ENCODE measurements at places on chromosomes 1 and 21.

GRCh38 chr1:121444096-121444495 is 259.3 kb downstream of the SRGAP2C start:
- DNase-seq, result no peak

DNA sequence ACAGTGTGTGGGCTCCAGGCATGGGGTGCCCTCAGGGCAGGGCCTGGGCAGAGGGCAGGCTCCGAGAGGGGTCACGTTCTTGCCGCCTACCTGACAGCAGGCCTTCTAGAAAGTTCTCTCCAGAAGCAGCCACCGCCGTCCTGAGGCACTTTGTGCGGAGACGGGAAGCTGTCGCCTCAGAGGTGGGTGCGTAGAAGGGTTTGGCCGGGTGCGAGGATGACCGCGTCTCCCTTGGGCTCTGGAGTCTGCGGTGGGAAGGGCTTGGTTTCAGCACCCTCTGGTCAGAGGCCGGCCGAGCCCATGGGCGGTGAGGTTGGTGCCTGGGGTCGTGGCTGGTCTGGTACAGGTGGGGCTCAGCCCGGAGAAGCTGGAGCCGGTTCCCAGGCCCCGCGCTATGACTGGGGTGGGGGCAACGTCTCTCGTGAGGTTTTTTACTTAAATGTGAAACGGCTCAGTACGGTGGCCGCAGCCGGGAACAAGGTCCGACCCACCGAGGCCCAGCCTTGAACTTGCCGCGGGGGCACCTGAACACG is 10.1 kb upstream of the TTLL10 start:
- DNase-seq, result no peak

DNA sequence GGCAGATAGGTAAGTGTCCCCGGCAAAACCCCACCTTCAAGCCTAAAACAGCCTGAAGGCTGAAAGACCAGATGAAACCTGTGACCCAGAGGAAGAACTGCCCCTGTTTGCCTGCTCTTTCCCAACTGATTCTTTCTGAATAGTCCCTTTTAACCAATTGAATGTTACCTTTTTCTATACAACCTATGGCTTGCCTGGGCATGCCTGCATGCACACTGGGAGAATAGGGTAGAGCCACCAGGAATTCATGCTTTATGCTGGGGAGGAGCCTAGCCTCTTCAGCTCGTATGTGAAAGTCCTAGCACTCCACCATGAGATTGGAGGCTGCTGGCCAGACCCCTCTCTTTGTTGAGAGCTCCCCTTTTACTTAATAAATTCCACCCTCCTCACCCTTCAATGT is 340.0 kb downstream of the PTBP2 start:
- no peak for DNase-seq

GRCh38 chr1:28913786-28914227 is 562 bp upstream of the EPB41 start:
- DNase-seq, result no peak

DNA sequence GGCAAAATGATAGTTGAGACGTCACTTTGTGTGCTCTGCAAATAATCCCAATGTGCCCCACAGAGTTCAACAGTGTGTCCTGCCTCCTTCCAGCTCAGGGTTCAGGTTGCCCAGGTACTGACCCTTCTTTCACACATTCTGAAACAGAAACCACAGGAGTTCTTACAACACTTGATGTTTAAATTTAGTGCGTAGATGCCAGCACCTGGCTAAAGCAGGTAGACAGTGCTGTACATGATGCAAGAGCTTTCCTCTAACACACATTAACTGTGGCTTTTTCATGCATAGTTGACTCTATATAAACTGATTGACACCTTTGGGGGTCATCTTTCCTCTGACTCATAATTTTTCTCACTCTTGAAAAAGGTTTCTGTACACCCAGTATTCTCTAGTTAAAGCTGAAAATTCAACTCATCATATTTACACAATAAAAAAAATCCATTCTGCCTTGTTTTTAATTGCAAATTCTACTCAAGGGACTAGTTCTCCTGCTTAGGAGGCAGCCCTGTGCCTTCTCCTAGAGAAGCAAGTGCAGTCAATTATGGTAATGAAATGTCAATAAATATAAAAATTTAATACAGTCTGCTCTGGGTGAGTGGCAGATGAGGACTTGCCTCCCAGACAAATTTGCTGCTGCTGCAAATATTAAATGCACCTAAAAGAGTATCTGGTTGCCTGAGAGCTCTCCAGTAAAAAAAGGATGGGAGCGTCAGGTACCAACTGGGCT is 91.4 kb downstream of the NR5A2 start:
- no peak for DNase-seq

- DNase-seq, result no peak
Measured at GRCh38 chr1:93605812-93606512, 75.7 kb downstream of the BCAR3 start.

DNA sequence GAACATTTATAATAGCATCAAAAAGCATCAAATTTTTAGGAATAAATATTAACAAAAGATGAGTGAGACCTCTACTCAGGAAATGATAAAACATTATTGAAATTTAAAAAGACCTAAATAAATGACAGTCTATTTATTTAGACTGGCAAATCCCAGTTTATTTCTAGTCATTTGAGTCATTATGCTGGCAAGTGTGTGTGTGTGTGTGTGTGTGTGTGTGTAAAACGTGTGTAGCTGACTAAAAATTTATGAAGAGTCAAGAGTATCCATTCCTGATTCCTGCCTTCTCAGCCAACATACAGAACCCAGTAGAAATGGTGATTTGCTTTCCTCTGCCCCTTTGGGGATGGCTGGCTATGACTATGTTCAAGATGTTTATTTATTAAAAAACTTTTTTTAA is 46.2 kb downstream of the OSBPL9 start:
- DNase-seq, result no peak

DNA sequence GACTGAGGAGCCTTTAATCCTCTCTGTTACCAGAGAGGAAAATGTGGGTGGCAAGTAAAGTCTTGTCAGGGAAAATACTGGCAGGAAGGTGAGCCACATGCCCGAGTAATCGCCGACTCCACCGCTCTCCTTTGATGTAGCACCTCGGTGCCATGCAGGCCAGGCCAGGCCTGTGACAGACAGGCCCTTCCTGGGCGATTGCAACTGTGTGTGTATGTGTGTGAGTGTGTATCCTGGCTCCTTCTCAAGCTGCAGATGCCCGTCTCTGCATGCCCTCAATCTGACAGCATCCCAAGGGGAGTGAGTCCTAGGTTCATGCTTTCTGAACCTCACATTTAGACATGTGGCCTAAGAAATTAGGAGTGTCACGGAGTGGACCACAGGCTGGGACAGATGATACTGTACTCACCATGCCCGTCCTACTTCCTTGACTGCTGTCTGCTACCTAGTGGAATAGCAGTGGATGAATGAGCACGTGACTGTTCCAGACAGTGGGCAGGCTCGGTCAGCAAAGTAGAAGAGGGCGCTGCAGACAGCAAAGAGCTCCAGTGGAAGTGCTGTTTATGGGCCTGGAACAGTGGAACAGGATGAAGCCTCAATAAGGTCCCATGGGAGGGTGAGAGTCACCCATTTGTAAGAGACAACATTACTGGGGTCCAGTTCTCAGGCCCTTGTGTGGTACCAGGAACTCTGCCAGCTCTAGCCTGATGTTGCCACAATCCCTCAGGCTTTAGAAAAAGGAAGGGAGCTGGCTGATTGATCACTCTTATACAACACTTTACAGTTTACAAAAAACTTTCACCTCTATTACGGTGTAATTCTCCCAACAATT is 25.3 kb downstream of the SERTAD4 start:
- DNase-seq, result no peak

DNA sequence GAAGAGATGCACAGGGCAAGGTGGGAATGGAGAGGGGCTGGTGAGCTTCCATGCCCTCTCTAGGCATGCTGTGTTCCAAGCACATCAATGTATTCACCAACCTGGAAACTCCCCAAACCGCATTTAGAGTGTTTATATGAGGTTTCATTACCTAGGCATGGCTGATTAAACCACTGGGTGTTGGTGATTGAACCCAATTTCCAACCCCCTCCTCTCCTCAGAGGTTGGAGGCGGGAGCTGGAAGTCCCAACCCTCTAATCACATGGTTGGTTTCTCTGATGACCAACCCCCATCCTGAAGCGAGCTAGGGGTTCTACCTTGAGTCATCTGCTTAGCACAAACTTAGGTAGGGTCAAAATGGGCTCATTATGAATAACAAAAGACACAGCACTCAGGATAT is 3.0 kb upstream of the PPIE start:
- DNase-seq, result no peak

DNA sequence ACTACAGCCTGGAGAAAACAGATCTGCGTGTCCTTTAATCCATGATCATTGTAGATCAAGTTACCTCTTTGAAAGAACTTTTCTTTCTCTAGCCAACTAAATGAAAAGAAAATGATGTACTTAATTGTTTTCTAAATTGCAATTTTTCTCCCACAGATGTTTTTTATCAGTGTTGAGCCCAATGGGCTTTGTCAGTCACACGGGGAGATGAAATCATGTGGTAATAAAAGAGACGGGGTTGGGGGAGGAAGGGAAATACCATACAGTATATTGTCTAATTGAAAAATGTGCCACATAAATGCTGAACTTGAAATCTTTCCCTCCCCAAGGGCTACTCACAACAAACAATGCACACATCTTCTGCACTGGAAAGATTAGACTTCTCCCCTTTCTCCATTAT is 58.4 kb downstream of the NTMT2 start:
- DNase-seq, result no peak

DNA sequence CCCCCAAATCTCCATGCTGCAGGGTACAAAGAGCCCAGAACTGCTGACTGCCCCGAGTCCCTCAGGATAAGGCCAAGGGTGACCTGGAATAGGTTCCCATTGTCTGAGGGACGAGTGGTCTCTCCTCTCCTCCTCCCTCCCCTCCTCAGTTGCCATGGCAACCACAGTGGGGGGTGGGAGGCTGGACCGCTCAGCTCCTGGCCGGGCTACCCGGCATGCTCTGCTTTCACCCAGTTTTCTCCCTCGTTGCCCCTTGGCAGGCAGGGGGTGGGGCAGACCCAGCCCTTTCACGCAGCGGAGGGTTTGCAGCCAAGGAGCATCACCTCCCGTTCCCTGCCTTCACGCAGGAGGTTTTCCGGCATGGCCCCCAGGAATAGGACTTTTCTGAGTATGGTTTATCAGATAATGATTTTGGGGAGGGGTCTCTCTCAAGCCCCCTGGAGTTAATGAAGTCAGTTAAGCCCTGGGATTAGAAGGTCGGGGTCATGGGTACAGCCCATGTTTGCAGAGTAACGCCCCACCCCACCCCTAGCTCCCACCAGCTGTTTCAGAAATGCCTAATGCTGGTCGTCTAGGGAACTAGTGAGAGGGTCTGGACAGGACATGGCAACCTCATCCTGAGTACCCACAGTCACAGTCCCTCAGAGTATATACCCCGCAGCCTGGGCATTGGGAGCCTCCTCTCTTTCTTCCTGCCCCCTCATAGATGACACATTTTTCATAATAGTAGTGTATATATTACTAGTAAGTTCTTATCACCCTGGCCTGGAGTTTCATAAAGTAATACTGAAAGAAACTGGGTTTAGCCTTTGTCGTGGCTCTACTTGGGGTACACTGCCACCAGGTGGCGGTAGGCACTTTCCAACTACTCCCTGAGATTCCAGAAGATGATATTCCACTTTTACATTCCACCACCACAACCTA is 20.7 kb downstream of the C1QB start:
- DNase-seq, result no peak

DNA sequence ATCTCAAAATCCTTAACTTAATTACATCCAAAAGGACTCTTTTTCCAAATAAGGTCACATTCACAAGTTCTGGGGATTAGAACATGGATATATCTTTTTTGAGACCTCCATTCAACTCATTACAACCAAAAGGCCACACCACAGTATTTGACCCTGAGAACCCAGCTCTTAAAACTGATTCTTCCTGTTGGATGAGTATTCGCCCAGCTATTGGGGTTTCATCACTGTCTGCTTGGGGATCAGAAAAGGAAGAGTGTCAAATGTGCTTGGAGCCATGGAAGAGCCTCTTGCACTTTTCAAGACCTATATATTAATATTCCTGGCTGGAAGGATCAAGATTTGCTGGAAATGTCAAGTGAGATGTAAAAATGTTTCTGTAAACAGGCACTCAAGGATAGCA is 5.4 kb upstream of the TINAGL1 start:
- DNase-seq, result no peak

DNA sequence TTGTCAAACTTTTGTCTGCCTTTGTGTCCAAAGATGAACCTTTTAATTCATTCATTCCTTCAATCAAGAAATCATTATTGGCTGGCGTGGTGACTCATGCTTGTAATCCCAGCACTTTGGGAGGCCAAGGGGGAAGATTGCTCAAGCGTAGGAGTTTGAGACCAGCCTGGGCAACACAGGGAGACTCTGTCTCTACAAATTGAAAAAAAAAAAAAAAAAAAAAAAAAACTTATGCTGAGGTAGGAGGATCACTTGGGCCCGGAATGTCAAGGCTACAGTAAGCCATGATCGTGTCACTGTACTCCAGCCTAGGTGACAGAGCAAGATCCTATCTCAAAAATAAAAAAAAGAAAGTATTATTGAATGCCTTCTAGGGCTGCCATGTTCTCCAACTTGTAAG is 51.3 kb upstream of the CXADR start:
- no peak for DNase-seq

GRCh38 chr1:14686701-14687100 is 88.2 kb downstream of the KAZN start:
- DNase-seq, result no peak

- no peak for DNase-seq
Measured at GRCh38 chr1:237282208-237282783, 240.3 kb downstream of the RYR2 start.

- DNase-seq, result no peak
Measured at GRCh38 chr1:175564723-175565122, 178.7 kb downstream of the TNR start.

DNA sequence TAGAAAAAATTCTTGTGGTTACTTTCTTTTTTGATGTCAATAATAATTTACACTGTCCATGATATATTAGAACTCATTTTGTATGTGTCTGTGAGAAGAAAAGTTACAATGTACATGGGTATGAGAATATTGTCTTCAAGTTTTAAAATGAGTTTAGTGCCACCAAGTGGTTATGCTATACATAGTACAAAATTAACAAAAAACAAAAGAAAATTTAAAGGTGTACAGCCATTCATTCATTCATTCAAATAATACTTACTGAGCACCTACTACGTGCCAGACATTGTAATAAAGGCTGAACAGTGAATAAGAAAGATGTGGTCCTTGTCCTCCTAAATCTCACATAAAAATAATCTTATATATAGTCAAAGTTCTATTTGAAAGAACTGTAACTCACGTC is 27.7 kb downstream of the UCHL5 start:
- DNase-seq, result no peak

- no peak for DNase-seq
Measured at GRCh38 chr1:17434016-17434415, 5.5 kb downstream of the RCC2 start.

DNA sequence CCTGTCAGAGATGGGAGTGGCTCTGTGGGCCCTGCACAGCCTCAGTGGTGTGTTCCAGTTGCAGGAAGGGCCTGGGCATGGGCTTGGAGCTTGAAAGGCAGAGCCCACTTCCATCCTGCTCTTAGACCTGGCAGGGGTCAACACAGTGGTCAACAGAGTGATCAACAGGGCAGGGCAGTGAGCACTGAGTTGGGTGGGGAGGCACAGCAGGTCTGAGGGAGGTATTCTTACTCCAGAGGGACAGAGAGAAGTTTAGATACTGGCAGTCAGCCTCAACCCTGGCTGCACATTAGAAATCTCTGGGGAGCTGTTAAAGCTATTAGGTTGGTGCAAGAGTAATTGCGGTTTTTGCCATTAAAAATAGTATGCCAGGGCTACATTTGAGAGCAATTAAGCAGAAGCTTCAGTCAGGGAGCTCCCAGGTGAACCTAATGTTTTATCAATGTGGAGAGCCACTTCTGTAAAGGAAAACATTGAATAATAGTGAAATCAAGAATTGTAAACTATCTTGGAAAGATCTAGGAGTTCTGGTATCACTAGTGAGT is 37.7 kb downstream of the SH3BGR start:
- no peak for DNase-seq

GRCh38 chr1:115908565-115909274 is 67.6 kb upstream of the SLC22A15 start:
- DNase-seq, result no peak

All from activated naive CD4-positive, alpha-beta T cell (primary cell).